Renal cortical epithelial cell (primary cell): ENCODE measurements at places on chromosomes 13 and 19.

DNA sequence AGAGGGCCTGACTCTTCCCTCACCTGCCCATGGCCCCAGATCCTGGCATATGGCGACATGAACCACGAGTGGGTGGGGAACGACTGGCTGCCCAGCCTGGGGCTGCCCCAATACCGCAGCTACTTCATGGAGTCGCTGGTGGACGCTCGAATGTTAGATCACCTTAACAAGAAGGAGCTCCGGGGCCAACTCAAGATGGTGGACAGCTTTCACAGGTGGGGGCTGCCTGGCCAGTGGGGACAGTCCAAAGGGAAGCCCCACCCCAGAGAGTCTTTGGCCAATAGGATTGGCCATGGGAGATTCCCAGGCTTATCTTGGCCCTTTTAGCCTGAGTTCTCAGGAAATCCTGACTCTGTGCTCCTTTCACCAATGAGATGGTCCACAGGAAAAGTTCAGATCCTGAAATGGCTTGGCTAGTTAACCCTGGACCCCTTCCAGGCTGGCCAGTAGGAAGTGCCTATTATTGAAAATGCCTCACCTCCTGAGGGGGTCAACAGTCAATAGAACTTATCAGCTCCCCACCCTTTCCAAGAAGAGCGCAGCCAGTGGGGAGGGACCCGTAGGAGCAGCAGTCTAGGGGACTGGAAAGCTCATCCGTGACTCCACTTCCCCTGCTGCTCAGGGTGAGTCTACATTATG lies 7.0 kb downstream of the HRC start:
- DNase-seq, result no peak

- DNase-seq, result peak; percentile 89
Measured at GRCh38 chr13:33494596-33495204, 209.1 kb upstream of the STARD13 start.

- no peak for DNase-seq
Measured at GRCh38 chr13:108178078-108178477, 37.3 kb downstream of the LIG4 start.

DNA sequence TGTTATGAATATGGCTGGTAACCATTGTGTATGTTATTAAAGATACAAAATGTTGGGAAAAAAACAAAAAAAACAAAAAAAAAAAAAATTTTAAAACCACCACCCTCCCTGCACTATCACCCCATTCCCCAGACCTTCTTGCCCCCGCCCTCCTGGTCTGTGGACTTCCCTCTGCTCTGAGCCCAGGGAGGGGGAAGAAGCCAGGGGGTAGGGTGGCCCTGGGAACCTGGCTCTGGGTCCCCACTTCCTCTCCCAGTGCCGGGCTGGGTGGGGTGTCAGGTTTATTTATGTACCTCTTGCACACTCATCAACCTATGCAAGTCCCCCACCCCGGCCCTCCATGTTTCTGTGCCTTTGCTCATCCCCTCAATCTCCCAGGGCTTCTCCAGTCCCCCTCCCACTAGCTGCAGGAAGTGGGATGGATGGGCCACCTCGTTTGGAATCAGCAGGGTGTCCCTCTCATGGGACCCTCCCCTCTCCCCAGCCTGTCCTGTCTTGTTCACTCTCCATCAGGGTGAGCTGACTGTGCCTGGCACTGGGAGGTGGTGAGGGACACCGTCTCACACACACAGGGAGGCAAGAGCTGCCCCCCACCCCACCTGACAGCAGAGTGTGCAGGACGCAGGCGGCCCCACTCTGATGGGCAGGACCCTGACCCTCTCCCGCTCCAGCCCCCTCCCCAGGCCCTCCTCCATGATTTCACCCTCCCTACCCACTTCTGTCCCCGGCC lies 5.9 kb downstream of the PAF1 start:
- DNase-seq, result no peak

GRCh38 chr19:13849991-13850909 lies 26.7 kb upstream of the NANOS3 start:
- no peak for DNase-seq

DNA sequence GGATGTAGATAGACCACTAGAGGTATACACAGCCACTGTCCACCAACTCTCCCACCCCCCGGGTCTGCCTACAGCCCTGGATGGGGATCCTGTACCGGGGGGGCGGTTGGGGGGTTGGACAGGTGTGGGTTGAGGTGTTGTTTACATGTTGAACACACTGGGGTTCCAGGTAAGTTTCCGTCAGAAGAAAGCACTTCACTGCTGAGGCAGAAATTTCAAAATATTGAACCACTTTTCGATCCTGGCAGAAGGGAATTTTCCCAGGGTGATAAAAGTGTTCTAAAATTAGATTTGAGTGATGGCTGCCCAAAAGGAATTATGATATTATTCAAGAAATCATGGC lies 6.6 kb upstream of the CEACAM16 start:
- DNase-seq, result no peak

DNA sequence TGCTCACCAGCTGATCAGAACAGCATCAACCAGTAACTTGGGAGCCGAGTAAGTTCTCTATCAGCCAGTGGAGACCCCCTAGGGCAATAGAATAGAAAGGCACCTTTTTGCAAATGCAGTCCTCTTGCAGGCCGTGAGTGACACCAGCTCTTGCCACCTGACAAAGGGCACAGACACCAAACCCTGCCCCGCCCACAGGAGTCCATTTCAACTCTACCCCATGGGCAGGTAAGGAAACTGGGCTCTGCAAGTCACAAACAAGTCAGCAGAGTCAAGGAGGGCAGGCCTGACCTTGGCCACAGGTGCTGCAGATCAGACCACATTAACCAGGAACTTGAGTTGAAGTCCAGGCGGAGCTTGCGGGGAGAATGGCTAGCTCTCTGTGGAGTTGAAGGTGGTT lies 77.4 kb upstream of the SPATA13 start:
- DNase-seq, result no peak

DNA sequence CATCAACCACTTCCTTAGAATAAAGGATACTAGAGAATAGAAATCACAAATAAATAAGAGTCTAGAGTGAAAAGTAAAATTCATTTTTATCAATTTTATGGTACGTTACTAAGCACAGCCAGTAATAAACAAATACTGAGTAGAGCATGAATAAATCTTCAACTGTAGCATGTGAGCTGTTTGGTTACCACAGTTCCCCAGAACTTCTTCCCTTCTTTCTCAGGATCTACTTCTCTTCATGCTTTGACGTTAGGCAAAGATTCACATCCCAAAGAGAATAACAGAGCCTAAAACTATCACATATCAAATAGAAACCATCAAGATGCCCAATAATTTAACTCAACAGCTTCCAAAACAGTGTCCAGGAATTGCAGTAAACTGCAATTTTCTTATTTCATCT lies 7.4 kb downstream of the RUBCNL start:
- DNase-seq, result no peak

DNA sequence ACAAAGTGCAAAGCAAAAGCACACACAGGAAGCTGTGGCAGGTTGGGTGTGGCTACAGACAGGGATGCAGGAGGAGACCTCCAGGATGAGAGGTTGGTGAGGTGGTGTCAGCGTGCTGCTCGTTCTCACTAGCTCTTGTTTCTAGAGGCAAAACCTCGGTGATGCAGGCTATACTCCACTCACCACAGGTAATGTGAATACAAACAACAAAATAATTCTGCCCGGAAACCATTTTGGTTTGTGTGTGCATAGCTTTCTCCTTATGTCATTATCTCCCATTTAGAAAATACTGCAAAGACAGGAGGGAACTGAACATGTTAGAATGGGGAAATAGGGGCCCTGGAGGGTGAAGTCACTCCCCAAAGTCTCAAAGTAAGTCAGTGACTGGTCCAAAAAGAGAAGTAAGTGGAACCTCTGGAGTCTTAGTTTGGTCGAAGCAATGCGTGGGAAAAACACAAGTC lies 9.4 kb downstream of the LCP1 start:
- no peak for DNase-seq

- no peak for DNase-seq
Measured at GRCh38 chr19:1085676-1086442, 9.3 kb downstream of the POLR2E start.

GRCh38 chr13:23202383-23202782 lies 21.6 kb downstream of the SGCG start:
- DNase-seq, result peak; percentile 17

DNA sequence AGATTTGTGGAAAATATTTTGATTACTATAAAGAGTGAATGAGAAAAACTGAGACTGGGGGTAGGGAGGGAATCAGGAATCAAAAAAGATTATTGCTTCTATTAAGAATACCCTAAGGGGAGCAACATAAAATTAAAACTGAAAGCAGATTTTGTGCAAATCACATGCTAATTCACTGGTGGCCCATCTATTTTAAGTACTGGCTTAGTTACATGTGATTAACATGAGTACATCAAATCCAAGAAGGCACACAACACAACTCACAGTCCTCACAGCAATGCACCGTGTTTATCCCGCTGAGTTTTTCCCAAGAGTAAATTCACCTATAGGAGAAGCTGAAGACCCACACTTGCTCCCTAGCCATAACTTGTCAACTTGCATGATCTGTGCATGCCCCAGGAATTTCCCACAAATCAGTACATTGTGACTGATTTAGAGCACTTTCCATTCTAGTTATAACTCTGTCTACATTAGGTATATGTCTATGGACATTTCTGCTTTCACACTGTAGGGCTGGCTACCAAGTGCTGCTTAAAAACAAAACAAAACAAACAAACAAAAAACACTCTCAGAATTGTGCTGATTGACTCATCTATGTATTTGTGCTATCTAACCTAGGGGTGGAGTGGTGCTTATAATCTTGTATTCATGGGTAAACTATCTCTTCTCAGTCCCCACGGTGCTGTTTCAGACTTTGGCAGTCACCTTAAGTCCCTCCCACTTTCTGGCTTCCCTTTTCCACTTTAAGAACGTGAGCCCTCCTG lies 24.3 kb downstream of the AMER2 start:
- no peak for DNase-seq

DNA sequence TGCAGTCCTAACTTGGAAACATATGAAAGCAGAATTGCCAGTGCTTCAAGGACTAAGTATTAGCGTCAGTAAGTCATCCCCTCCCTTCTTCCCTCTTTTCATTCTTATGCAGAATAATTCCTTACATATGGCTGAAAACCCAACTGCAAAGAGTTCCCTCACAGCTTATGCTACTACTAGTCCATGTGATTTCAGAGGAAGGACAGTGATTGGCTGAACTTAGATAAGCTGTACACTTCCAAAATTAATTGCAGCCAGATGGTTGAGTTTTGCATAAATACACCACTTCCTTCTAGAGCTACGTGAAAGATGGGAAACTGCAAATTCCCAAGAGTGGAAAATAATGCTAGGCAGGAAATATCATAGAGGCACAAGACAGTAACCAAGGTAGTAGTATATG lies 730.4 kb downstream of the OLFM4 start:
- no peak for DNase-seq

GRCh38 chr13:18952225-18953016 lies 229.2 kb downstream of the TUBA3C start:
- DNase-seq, result no peak

DNA sequence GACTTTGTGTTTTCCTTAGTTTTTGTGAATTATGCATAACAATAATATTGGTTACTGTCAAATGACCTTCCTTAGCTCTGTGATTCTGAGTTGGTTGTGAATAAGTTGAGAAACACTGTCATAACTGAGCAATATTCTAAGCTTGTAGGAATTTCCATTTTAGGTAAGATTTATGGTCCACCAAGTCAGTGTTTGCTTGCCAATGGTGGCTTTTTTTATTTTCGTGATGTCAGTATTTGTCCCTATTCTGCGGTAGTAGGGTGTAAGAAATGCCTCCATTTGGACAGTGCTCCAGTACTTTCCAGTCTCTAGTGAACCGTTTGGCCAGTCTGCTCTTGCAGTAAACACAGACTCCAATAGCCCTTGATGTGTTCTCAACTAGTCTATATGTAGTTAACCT lies 94.7 kb downstream of the FRY start:
- no peak for DNase-seq

- DNase-seq, result no peak
Measured at GRCh38 chr19:3062165-3063105, at the start of gene TLE5. Gene TLE5, minus strand, starts transcription at chr19:3062495. Its CDS starts 295 bp downstream, at chr19:3062200.

GRCh38 chr19:3458229-3459088 lies 21.9 kb downstream of the SMIM24 start:
- no peak for DNase-seq

DNA sequence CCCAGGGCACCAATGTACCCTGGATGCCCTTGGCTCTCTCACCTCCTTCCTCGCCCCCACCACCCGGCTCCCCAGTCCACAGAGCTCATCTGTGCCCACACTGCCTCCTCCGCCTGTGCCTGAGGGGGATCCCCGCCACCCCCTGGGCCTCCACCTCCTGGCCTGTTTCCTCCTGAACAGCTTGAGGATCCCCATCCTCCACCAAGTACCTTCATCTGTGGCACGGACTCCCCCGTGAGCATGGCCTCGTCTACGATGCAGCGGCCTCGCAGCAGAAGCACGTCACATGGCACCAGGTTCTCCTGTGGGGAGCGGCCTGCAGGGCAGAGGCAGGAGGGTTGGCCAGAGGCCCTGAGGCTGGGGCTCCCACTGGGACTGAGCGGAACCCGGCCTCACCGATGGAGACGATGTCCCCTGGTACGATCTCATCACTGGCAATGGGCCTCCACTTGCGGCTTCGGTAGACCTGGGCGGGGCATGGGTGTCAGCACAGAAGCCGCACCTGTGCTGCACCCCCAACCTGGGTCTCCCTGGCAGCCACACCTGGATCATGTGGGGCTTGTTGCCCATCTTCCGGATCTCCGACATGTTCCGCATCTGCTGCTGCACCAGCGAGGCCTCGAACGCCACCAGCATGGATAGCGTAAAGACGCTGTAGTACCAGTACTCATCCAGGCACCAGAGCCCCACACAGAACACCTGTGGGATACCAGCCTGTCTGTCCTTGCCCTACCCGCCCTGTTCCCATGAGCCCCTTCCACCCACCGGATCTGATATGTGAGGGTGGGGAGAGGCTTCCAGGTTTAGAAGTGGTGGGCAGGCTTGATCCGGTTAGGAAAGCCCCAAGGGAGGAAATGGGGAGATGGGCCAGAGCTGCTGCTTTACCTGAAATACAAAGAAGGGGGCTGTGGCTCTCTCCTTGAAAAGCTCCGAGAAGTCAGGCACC lies 6.8 kb downstream of the ATP13A1 start:
- no peak for DNase-seq

DNA sequence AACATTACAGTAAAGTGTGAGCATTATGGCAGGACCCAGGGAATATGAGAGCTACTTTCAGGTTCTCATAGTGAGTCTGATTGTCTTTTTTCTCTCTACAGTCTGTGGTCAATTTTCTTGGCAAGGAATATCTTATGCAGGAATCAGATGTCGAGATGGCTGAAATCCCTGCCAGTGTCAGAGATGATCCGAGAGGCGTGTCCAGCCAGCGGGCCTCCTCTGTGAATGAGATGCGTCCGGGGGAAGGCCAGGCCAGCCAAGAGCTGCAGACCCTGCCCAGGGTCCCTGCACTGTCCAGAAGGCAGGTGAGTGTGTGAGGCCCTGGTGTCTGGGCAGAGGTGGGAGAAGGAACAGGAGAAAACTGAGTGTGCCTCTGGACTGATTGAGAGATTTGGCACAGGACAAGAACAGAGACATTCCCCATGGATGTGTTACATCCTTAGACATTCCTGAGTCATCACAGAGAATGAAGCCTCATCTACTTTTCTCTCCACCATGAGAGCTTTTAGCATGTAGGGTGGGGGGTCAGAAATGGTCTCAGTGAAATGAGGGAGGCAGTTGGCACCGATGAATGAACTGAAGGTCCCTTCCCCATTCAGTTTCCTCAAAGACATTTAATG lies 27.3 kb upstream of the EDDM13 start:
- no peak for DNase-seq

- DNase-seq, result no peak
Measured at GRCh38 chr13:77871596-77871995, 47.0 kb downstream of the EDNRB start.
